Mesenchymal stem cell (in vitro differentiated cells and primary cell): ENCODE measurements at places on chromosomes 4 and X.

- no peak for DNase-seq
Observed at GRCh38 chrX:24603191-24603590, 44.0 kb downstream of the PCYT1B start.

DNA sequence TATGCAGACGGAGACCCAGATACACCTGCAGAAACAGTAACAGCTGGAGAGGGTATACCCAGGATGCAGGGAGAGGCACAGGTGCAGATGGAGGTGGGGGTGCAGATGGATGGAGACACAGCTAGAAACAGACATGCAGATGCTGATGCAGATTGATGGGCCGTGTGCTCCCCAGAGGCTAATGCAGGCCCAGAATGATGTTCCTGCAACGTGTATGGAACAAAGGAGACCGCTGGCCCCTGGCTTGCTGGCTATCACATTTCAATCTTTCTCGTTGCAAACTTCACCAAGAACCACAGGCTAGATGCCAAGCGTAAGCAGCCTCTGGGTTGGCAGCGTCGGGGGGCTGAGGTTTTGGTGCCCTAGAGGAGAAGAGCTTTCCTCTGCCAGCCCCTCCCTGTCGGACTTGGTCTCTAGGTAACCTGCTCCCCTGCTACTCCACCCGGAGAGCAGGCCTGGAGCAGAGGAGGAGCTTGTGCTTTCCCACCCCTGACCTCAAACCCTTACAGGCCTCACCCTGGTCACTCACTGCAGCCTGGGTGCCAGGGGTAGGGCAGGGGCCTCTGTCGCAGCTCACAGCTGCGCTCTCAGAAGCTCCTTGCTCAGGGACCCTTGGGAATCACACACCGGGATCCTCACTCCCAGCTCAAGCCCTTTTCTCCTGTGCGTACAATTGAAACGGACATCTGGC lies 69.0 kb upstream of the PSAPL1 start:
- DNase-seq = no peak

GRCh38 chr4:100721490-100721889 lies 203.7 kb upstream of the EMCN start:
- DNase-seq = no peak

DNA sequence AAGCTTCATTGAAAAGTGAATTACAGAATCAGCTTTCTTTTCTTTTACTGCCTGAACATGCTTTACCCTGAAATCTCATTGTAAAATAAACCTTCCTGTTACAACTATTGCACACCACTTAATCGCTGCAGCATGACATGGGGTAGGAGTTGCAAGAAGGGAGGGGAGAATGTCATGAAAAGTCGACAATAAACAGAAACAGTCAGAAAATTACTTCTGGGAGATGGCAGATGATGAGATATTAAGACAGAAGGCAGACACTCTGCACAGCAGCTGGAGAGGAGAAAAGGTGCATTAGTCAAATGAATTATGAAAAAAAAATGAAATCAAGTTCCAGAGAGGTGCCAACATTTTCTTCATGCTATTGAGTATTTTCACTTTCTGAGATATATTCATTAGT lies 287.7 kb downstream of the PCDH7 start:
- DNase-seq = peak; percentile 26

- DNase-seq = no peak
Observed at GRCh38 chrX:134249241-134249640, 12.3 kb downstream of the CCDC160 start.
